ENCODE measurements at places on chromosomes 13 and 19.

GRCh38 chr13:25833761-25834160 is 218.1 kb downstream of the SHISA2 start:
- DNase-seq, result no peak

DNA sequence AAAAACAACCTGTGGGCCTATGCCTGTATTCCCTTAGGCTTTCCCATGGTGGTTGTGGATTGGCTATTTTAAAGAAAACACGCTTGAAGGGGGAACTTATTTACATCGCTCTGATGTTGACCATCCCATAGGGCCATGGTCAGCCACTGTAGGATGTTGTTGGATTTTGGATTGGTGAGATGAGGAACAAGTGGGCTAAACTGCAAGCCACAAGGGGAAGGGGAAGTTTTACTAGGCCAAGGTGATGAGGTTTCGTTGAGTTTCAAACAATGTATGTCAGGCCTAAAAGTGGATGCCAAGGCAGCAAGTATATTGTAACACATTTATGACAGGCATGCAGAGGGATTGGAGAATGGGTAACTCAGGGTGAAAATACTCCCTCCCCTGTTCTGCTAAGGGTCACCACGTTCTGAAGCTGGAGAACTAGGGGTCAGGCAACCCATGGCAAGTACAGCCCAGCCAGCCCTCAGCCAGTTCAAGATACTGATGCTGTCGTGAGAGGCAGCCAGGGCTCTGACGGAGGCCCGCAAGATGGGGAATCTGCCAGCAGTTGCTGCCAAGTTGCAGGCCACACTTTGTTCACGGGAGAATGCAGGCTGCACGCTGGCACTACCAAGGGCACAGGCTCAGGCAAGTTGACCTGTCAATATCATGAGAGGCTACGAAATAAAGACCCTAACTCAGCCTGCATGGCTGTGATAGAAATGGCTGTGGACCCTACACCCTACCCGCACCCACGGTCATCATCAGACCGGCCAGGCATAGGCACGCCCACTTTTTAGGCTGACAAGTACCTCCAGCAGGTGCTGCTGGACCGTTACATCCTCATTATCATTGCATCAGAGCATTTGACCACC is 11.1 kb downstream of the IRGC start:
- DNase-seq, result no peak

DNA sequence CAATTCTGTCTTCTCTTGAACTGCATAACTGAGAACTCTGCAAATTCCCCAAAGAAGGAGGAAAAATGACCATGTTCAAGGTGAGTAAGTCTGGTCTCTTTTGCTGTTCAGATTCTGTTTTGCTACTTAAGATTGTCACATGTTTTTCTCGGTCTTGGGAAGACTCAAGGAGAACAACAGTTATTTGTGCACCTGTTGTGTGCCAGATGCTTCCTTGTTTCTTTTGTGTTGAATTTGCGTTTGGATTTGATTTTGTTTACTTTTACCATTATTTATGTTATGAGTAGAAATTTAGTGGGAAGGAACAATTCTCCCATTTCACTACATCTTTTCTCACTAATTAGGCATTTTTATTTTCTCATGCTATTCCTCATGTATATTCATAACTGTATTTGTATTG is 4.4 kb downstream of the ZNF284 start:
- no peak for DNase-seq

DNA sequence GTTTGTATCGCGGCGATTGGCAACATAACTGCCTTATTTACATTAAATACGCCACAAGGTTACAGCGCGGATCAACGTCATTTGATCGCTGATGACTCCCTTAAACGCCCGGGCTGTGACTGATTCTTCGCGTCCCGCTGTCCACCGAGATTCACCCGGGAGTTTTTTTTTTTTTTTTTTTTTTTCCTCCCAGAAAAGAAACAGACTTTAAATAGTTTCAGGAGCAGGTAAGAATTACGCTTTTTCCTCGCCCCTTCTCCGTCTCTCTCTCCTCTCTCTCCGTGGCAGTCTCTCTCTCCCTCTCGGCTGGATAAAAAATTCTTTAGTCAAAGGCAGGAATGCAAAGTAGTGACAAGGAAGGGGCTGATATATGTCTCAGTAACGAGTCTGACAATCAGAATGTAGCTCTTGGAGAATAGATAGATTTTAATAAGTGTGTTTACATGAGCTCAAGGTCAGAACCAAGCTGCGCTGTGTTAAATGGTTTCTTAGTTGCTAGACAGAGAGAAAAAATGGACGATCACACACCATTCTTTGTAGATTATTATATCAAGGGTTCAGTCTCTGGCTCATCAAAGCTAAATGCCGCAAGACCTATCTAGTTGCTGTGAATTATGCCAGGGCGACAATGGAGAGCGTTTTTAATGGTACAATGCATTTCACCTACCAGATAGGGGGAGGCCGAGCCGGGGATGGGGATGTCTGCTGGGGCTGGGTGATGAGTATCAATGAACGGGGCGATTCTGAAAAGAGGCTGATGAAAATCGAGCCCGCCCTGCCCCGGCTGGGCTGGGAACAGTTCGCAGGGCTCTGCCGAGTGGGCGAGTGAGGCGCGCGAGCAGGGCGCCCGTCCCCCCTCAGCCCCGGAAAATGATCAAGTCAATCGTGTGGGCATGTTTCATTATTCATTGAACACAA is 147.2 kb upstream of the ZNF536 start:
- peak; percentile 24 for DNase-seq

- no peak for DNase-seq
Measured at GRCh38 chr19:31254611-31255010, 94.6 kb downstream of the TSHZ3 start.

- DNase-seq, result no peak
Measured at GRCh38 chr19:54155694-54156093, 3.8 kb downstream of the LENG1 start.

GRCh38 chr13:110784704-110785103 is 71.2 kb downstream of the ING1 start:
- DNase-seq, result no peak

DNA sequence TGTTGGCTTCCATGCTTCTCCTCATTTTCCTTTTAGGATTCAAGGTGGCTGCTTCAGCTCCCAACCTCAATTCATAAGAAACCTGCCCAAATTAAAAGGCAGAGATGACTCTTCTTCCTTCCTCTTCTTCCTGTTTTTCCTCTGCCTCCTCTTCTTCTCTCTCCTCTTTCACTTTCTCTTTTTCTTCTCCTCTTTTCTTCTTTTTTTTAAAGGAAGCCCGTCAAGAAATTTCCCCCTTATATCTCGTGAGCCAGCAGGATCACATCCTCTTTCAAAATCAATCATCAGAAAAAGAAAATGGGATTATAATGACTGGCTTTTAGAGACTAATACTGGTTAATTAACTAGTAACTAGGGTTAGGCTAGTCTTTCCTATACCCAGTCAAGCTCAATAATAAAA is 220.3 kb downstream of the NBEA start:
- DNase-seq, result no peak

DNA sequence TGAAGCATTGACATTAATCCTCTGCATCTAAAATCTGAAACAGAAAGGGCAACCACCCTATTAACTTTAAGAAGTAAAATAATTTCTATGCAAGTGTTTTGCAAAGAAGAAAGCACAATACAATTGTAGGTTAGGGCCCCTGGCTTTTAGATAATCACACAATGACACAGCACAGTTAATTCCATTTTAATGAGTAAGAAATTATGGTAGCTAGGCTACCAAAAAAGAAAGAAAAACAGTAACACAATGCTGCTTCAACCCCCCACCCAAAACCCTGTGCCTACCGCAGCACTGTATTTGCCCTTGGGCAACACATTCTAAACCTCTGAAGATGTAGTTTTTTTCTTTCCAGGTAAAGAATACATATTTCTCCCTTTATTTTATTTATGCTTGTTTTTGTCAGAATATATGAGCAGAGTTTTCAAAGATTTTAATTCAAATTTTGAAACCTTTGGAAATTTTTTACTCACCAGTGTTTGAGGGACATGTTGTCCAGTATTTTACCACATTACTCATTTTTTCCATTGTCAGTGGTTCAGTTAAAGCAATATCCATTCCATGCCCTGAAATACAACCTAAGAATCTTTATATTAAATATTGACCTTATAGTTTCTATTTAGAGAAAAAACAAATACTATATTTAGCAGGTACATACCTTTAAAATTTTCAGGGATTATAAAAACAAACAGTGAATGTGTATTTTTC is 21.1 kb downstream of the SOHLH2 start:
- no peak for DNase-seq

- DNase-seq, result peak; percentile 58
Measured at GRCh38 chr13:66689628-66690027, 540.5 kb downstream of the PCDH9 start.

DNA sequence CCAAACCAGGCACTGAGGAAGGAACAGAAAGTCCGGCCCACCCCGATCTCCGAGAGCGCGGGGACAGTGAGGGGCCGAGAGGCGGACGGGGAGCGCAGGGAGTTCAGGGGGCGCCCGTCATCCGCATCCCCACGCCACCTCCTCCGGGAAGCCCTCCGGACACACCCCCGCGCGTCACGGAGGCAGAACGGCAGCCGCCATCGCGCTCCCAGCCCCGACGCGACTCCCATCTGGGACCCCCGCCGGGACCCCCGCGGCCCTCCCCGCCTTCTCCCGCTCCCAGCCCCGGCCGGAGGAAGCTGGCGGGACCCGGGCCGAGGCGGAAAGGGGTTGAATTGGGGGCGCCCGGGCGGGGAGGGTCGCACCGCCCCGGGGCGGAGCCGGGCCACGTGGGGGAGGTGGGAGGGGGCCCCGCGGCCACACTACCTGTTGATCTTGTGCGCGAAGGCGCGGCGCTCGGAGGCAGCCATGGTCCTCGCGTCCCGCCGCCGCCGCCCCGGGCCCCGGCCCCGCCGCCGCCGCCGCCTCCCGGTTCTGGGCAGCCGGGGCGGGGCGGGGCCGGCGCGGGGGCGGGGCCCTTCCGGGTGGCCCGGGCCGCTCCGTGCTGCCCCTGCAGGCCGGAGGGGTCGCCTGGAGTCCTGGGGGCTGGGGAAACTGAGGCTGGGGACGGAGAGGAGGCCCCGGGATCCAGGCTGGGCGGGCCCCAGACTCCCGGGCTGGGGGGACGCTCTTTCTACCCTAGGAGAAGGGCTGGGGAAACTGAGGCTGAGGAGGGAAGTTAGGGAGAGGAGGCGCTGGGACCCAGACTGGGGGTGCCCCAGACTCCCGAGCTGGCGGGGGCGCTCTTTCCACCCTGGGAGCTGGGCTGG is at the start of gene DOCK6:
Gene DOCK6 (minus strand): TSS at position 554 of the 869 bp plus-strand sequence. CDS start 84 bp downstream, at position 470.
- no peak for DNase-seq

DNA sequence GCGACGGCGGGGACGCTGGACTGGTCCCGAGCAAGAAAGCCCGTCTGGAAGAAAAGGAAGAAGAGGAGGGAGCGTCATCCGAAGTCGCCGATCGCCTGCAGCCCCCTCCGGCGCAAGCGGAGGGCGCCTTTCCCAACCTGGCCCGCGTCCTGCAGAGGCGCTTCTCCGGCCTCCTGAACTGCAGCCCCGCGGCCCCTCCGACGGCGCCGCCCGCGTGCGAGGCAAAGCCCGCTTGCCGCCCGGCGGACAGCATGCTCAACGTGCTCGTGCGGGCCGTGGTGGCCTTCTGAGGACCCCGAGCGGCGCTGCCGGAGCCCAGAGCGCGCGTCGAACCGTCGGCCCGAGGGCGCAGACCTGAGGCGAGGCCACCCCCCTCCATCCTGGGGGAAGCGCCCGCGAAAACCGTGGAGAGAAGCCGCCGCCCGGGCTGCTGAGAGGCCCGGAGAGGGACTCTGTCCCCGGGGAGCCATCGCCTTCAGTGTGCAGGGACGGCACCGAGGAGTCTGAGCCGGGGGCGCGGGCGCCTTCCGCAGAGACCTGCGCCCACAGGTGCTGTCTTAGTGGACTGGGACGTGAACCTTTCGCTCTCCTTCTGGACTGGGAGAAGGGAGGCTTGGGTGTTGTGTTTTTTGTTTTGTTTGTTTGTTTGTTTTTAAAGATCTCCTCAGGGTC is 3.5 kb downstream of the IER2 start:
- DNase-seq, result no peak

GRCh38 chr13:109026266-109026665 is 396.9 kb downstream of the MYO16 start:
- DNase-seq, result no peak

DNA sequence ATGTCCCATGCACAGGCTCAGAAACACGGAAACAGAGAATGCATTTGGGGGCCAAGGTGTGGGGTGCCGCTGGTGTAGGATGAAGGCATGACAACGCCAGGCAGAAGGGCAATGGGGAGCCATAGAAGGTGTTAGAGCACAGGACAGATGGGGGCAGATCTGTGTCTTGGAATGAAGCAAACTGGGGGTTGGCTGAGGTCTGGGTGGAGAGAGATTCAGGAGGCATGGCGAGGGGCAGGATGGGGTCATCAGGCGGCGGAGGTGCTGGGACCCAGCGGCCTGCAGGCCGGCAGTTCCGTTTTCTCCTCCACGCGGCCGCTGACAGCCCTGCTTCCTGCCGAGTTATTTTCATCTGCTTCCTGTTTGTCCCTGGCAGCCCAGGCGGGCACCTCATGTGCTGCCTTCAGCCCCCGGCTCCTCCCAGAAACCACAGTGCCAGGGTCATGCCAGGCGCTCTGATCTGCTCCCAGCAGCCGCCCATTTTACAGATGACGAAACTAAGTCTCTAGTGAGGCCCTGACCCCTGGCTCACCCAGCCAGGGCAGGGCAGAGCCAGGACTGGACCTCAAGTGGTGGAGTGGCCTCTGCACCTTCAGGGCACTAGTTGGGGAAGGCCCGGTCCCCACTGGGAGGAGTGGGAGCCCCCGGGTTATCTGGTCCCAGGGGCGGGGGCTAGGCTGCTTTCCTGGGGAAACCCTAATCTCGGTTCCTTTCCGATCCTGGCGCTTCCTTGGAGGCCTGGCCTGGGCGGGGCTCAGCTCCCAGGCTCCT is 2.2 kb downstream of the ARHGAP45 start:
- peak; percentile 37 for DNase-seq

DNA sequence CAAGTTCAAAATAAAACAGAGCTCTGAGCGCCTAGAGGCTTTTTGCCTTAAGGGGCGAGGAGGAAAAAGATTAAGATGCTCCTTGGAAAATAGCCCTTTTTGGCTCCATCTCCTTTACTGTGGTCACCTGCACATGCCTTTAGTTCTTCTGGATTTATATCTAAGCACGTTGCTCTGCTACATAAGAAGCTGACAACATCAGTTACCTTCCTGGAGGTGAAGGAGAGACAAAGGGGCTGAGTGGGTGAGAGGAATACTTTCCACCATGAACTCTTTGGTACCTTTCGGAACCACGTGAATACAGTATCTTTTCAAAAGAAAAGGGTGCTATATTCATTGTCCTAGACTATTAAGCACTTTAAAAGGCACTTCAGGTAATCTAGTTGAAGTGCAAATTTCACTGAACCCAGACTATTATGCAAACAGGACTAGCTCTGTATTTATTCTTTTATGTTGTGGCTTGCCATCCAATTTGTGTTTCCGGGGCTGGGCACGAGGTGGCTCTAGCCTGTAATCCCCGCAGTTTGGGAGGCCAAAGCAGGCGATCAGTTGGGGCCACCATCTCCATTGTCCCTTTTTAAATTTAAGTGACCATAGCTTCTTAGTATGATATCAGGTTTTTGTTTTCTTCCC is 201.5 kb downstream of the TM9SF2 start:
- DNase-seq, result no peak

GRCh38 chr19:29548483-29549085 is 22.8 kb downstream of the VSTM2B start:
- no peak for DNase-seq

Measured in midbrain (tissue), 1 donor.